ENCODE measurements at places on chromosomes 16 and 17.

DNA sequence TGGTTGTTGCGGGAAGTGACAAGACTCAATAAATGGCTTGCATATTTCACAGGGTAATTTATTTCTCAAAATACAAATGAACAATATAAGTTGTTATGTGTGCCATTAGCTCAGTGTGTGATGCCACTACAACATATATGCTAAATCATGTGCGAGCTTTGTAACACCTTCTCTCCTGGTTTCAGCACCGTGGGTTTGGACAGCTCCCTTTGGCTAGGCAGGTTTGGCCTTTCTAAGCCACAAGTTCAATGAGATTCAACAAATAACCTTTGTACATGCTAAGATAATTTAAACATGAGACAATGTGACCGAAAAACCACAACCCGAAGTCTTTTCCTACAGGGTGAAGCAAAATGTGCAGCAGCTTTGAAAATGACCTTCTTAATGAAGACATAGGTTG is 563.9 kb downstream of the TMEM114 start:
- DNase-seq = no peak

DNA sequence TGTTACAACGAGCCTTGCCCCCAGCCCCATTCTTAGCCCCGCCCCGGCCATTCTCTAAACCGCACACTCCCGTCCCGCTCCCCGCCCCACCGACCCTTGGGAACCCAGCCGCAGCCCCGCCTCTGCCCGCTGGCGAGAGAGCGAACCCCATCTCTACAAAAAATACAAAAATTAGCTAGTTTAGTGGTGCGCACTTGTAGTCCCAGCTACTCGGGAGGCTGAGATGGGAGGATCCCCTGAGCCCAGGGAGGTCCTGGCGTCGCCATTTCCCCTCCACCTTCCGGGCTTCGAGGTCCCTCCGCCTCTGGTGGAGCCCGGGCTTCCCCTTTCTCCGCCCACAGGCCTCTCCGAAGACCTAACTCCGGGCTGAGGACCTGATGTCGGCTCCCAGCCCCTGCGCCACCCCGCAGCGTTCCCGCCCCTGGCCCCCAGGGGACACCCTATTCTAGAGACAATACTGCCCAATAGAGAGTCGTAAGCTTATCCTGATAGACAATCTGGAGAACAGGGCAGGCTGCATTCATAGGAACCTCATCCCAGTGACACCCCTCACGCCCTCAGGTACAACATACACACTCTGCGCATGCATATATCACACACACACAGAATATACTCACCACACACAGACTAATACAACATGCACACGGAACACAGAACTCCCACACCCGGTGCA is 480 bp upstream of the PROCA1 start:
- DNase-seq = peak; percentile 69

GRCh38 chr16:54521327-54521726 is 234.7 kb upstream of the IRX3 start:
- no peak for DNase-seq

GRCh38 chr17:19799796-19800195 is 51.7 kb upstream of the ALDH3A1 start:
- no peak for DNase-seq

- no peak for DNase-seq
Measured at GRCh38 chr17:39579318-39580081, 28.2 kb downstream of the NEUROD2 start.

- DNase-seq = peak; percentile 62
Measured at GRCh38 chr16:84672276-84673202, 24.2 kb downstream of the KLHL36 start.

DNA sequence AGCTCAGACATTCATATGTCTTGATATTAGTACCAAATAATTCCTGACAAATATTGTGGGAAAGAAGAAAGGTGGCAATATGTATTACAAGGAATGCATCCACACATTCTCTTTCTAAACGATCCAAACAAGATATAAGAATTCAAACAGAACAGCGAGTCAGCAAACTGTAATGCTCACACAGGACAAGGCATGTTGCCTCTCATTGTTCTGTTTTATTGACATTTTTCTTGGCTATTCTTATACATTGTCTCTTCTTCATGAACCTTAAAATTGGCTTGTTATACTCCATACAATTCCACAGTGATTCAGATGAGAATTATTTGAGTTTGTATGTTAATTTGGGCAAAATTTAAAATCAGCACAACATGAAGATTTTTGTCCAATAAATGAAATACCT is 189.1 kb downstream of the HS3ST3B1 start:
- DNase-seq = no peak

GRCh38 chr17:66805567-66805966 is 29.4 kb upstream of the CACNG5 start:
- no peak for DNase-seq

DNA sequence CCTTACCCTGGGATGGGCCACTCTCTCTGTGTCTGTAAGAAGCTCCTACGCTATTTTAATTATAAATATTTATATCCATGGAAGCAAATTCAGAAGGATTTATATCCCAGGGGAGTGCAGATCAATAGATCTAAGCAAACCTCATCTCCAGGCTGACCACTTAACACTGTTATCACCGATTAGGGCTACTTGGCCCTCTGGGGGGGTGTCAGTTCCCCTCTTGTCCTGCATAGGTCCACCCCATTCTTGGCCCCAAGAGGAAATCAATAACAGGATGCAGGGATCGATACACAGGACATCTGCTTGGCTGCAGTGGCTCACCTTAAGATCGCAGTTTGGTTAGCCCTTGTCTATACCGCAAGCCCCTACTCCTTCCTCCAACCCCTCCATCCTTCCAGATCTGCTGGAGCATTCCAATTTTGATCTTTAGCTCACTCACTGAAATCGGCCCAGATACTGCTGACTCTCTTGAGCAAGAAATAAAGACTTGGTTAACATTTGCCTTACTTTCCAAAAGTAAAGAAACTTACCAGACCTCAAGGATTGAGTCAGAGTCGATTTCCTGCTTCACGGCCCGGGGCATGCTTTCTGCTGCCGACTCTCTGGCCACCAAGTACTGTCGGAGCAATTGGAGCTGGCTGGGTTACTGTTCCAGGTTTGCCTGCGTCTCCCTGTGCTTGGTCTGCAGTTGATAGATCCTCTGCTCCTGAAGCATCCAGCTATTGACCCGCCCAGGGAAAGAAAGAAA is 112.3 kb upstream of the PMFBP1 start:
- DNase-seq = no peak

DNA sequence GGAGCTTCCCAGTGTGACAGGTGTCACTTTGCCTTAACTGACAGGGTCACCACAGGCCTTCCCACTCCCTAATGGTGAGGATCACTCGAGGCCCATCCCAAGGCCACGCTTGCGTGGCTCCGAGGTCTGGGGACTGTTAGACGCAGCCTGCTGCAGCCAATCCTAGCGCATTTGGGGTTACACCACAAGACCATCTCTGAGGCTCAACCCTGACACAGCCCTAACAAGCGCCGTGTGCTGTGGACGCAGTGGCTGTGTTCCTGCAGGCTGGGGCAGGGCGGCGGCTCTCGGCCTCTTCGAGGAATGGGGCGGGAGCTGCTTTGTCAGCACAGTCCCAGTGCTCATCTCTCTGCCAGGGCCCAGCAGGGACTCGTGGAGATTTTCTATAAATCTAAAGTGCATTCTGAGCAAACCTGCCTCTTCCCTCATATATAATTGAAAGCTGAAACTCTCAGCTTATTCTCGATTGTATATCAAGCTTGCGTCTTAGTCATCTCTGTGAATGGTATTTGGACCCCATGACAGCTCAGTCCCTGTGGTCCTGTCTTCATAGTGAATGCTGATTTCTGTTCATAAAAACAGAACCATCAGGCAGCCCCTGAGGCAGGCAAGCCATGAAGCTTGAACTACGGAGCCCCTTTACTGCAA is 65.8 kb upstream of the CHMP6 start:
- DNase-seq = no peak

DNA sequence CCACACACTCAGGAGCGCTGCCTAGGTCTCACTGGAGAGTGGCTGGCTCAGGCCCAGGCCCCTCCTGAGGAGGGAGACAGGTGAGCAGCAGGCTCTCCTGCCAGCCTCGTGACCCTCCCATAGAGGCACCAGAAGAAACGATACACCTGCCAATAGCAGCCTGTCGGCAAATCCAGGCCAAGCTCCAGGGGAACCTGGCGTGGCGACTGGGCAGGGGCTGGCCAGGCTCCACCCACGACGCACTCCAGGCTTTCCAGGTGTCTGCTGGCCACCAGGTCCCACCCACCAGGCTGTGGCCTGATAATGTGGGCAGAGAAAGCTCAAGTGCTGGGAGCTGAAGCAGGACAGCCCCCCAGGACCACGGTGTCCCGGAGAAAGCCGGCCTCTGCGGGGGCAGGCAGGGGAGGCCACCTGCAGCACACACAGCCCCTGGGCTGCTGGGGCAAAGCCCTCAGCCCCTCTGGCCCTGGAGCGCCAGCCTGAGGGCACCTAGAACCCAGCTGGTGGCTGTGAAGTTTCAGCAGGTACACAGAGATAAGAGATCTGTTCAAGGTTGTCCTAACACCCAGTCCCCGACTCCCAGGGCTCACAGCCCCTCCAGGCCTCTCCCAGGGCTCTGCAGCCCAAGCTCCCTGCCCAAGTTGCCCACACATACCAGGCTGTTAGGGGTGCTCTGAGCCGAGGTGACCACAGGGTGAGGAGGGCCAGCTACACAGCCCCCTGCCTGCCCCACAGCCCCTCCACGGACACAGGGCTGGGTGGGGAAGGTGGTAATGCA is 2.4 kb downstream of the PGAP6 start:
- DNase-seq = no peak

Measured in inflammatory macrophage treated with lipopolysaccharide for 1 hour (primary cell).